ENCODE measurements at places on chromosomes 1 and 21.

DNA sequence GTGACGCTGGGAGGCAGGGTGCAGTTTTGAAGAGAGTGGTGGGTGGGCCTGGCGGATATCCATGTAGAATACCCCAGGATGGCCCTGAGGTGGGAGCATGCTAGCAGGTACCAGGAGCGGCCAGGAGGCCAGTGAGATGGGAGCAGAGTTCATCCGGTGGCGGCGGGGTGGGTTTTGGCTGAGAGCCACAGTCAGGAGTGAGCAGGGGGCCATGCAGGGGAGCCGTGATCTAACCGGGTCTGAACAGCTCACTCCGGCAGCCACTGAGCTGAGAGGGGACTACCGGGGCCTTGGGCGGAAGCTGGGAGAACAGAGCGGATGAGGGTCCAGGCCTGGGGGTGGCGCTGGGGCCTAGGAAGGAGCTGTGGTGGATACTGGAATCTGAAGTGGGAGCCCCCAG lies 47.6 kb upstream of the LRP8 start:
- DNase-seq = no peak

GRCh38 chr1:201357211-201357610 lies 20.3 kb downstream of the TNNT2 start:
- DNase-seq = no peak

GRCh38 chr1:212648431-212648830 lies 39.9 kb downstream of the ATF3 start:
- no peak for DNase-seq

- DNase-seq = no peak
Measured at GRCh38 chr1:248696774-248697173, 5.8 kb downstream of the OR14I1 start.

GRCh38 chr1:184648856-184649201 lies 105.8 kb downstream of the EDEM3 start:
- DNase-seq = no peak

DNA sequence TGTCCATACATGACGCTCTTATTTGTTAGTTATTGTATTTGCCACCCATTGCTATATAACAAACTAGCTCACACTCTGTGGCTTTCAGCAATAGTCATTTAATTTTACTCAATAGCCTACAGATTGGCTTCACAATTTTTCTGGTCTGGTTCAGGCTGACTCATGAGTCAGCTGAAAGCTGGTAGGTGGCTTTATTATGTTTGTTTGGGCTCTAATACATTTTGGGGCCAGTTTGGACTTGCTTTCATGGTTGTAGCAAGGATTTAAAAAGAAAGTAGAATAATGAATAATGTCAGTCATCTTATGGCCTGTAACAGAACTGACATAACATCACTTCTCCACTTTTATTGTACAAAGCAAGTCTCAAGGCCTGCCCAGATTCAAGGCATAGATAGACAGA lies 338.7 kb downstream of the LRRIQ3 start:
- no peak for DNase-seq

DNA sequence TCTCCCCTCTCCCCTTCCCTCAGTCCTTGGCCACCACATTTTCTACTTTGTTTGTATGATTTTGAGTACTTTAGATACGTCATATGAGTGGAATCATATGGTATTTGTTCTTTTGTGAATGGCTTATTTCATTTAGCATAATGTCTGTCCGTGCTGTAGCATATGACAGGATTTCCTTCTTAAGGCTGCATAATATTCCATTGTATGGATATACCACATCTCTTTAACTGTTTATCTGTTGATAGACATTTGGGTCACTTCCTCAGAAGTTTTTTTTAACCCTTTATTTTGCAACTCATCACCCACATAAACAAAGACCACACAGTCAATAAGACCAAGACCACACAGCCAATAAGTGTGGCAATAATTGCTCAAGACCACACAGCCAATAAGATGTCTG lies 24.9 kb downstream of the FAM163A start:
- DNase-seq = no peak

- DNase-seq = no peak
Measured at GRCh38 chr1:28421744-28422143, 52.2 kb downstream of the PHACTR4 start.

GRCh38 chr1:208031316-208031931 lies 120.5 kb upstream of the CD34 start:
- no peak for DNase-seq

GRCh38 chr1:207034998-207035397 lies 2.4 kb upstream of the C1orf116 start:
- DNase-seq = no peak

DNA sequence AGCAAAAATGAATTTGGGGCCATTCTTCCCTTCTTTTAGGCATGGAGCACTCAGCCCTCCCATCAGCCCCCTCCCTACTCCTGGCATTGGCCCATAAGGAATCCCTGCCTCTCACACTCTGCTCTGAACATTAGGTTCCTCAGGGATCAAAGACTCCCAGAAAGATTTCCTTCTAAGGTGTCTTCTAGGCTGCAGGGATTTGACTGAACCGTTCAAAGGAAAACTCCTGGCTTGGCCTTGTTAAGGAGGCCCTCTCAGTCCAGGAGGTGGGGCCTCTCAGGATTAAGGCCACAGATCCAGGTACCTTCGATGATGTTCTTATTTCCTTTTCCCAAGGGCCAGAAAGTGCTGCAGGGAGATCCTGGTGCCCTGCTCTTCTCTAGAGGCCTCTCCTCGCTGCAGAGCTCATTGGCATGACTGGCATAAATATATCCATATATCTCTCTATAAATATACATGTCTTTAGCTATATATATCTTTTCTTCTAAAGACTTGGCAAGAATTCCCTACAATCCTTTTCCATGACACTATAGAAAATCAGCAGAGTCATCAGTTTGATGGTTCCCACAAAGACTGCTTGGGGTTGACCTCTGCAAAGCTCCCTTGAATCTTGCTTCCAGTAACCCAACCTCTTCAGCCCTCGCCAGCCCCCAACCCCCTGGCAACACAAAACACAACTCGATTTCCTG lies 59.1 kb downstream of the PLXNA2 start:
- no peak for DNase-seq

DNA sequence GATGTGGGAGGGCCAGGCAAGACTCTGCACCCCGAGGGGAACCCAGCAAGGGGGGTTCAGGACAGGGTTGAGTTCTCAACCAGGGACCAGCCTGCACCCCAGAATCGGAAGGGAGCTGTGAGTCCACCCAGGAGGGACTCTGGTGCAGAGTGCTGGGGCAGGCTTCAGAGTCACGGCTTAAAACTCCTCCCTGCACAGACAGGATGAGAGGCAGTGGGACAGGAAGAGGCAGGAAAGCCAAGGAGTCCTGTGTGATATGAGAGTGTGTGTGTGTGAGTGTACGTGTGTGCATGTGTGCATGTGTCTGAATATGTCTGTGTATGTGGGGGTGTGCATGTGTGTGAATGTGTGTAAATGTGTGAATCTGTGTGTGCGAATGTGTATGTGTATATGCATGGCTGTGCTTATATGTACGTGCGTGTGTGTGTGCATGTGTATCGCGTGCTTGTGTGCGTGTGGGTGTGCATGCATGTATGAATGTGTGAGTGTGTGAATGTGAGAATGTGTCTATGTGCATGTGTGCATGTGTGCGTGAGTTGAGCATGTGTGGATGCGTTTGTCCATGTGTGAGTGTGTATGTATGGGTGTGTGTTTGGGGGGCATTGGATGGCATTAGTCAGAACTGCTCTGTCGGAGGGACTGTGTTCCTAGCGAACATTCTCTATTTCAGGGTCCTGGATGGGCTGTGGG lies 52.2 kb downstream of the UMODL1 start:
- no peak for DNase-seq

GRCh38 chr1:92567211-92567868 lies 80.6 kb upstream of the GFI1 start:
- DNase-seq = no peak

DNA sequence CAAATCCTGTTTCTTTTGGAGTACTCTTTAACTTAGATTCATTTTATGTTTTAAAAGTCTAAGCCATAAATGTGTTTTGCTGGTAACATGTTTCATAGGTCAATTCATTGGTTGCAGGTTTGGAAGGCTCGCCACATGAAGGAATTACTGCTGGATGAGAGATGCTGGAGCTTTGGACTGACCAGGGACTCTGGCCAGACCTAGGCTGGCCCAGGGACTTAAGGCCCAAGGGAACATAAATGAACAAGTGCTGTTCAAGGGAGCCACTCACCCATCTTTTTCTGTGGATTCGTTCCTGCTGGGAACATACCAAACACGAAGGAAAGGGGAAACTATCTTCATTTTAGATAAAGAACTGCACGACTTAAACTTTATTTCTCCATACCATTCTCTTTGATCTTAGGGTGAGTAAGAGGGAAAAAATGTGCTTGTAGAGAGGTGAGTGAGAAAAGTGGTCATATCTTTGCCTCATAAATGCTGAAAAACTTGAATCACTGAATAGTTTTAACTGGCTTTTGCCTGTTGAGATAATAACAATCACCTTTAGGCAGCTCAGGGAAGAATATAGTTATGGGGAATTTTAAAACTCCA lies 15.3 kb upstream of the SHCBP1L start:
- no peak for DNase-seq

- DNase-seq = no peak
Measured at GRCh38 chr1:39434797-39435395, 56.5 kb upstream of the BMP8A start.

- no peak for DNase-seq
Measured at GRCh38 chr1:228502522-228502921, 15.3 kb downstream of the RNF187 start.

- DNase-seq = no peak
Measured at GRCh38 chr1:232300466-232300865, 329.5 kb downstream of the SIPA1L2 start.

- no peak for DNase-seq
Measured at GRCh38 chr1:41758904-41759548, 159.7 kb downstream of the HIVEP3 start.

- no peak for DNase-seq
Measured at GRCh38 chr1:228397966-228398365, 8.7 kb downstream of the TRIM11 start.

DNA sequence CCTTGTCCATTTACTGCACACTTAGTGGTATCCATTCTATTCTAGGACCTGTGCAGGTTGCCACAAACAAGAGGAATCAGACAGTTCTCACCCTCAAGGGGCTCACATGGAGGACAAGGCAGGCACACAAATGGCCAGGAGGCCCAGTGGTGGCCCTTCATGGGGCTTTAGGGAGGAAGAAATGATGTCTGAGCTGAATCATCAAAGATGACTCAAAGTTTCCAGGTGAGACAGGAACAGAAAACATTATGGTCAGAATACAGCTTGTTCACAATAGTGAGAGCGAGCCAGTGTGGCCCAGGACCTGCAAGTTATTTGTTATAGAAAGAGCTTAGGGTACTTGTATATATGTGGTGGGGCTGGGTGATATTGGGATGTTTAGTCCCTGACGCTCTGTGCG lies 26.4 kb downstream of the SHISAL2A start:
- DNase-seq = peak; percentile 31

- DNase-seq = no peak
Measured at GRCh38 chr1:36118447-36119204, 6.4 kb downstream of the COL8A2 start.

- no peak for DNase-seq
Measured at GRCh38 chr1:159594625-159595405, 7.2 kb downstream of the APCS start.

DNA sequence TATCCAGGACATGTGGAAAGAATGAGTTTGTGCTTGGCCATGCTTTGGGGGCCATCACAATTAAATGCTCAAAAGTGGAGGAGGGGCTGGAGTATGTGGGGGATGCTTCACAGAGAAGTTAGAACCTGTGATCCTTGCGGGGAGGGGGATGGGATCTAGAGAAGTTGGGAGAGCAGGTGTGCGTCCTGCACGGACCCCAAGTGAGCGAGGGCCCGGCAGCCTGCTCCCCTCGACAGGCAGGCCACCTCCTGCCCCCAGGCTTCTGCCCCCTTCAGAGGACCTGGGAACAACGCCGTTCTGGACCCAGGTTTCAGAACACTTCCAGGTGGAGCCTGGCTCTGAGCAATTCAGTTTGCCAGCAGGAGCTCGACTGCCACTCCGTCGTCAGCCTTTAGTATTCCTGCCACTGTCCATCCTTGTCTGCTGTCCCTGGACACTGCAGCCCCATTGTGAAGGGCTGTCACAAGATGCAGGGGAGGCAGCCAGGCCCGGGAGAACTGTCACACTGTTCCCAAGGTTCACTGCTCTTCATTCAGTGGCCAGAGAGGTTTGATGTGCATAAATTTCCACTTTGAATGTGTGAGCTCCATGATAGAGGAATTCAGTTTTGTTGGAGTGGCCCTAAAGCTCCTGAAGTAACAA lies 112.2 kb downstream of the DHRS3 start:
- DNase-seq = no peak

DNA sequence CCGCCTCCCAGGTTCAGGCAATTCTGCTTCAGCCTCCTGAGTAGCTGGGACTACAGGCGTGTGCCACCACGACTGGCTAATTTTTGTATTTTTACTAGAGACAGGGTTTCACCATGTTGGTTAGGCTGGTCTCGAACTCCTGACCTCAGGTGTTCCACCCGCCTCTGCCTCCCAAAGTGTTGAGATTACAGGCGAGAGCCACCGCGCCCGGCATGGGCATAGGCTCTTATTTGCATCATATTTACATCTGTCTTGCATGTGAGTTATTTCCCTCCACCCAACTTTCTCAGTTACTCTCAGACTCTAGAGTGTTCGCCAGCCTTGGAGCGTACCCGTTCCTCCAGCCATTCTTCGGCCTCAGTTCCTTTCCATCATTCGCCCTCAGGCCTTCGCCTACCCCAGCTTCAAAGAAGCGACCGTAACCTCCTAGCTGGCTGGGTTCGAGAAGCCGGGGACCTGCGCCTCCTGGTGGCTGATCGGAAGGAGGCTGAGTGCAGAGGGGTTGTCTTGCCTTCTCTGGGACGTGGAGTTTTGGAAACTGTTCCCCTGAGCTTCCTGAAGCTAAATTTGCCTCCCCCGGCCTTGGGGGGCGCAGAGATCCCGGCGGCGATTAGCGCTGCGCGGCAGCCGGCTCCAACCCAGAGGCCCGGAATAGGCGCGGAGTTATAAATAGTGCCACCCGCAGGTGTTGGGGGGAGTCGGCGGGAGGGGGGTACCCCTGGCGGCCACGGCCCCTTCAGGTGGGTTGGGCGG lies 3.6 kb upstream of the ZBTB7B start:
- DNase-seq = peak; percentile 65

DNA sequence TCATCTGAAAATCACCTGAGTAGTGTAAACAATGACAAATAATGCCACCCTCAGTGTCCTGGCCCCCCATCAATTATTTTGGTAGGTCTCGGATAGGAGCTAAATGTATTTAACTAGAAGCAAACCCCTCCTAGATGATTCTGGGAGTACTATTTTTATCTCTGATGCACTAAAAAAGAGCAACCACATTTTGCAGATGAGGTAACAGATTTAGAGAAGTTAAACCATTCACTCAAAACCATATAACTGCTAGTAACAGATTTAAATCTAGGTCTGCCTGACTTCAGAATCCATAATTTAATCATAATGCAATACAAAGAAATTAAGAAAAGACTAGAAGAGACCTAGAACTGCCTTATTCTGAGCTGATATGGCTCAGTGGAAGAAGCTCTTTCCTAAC lies 17.3 kb upstream of the PTCH2 start:
- no peak for DNase-seq

GRCh38 chr1:212432272-212432660 lies 454 bp upstream of the NENF start:
- DNase-seq = no peak

- no peak for DNase-seq
Measured at GRCh38 chr1:197838836-197839235, 63.6 kb upstream of the DENND1B start.
